ENCODE measurements at places on chromosomes 5 and 9.

DNA sequence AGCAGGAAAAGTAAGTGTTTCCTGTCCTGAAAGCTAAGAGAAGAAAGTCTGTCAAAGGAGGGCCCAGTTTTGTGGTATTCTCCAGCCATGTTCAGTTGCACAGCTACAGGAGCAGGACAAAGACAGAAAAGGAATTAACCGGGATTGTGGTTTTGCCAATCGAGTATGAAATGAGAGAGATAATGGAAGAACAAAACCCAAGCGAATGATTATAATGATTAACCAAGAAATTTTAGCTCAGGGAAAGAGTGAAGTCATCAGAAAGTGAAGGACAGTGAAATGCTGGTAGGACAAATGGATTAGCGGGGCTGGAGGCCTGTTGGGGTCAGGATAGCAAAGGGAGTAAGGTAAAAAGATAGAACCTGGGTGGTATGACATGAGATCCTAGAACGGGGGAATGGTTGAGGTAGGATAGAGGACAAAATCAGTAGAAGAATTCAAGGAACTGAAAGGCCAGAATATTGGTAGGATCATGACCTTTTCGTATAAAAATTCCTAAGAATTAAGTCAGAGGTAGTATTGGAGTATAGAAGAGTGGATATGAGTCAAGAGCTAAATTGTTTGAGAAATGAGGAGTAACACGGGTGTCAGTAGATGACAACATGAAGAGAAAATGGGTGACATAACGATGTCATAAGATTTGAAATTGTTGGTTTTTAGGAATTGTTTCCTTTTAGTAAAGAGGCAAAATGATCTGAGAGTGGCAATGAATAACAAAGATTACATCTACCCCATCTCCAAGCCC, 52.8 kb downstream of the DIAPH1 start:
- DNase-seq, result no peak

GRCh38 chr5:148523139-148523538, 131.2 kb downstream of the HTR4 start:
- DNase-seq, result no peak

GRCh38 chr9:84387821-84388220, 47.3 kb upstream of the SLC28A3 start:
- DNase-seq, result no peak

GRCh38 chr5:33206962-33207506, 233.7 kb upstream of the TARS1 start:
- DNase-seq, result no peak

DNA sequence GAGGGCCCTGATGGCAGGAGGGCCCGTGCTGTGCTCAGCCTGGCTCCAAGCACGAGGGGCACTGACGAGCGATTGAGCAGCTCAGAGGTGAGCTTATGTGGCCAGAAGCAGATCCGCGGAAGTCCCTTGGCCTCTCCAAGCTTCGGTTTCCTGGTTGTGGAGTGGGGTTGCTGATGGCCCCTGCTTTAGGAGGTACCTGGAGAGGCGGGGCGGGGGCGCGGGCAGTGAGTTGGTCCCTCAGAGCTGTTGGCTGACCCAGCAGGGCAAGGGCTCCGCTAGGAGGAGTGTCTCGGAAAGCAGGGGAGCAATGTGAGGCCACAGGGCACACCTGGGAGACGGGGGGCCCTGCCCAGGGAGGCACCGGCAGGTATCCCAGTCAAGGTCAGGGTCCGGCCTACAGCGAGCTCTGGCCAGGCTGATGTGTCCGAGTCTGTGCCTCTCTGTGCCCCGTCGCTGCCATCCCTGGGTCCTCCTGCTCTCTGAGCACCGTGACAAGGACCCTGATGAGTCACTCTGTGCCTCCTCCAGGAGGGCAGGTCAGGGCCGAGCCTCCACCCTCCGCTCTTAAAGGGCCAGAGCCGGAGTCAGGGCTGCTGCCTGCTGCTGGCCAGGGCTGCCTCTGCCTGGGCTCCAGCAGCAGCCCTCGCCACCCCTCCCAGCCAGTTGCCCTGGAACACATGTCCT, 14.8 kb downstream of the NCS1 start:
- DNase-seq, result no peak

- DNase-seq, result no peak
Measured at GRCh38 chr5:28505121-28505520, 1466.7 kb upstream of the CDH9 start.

DNA sequence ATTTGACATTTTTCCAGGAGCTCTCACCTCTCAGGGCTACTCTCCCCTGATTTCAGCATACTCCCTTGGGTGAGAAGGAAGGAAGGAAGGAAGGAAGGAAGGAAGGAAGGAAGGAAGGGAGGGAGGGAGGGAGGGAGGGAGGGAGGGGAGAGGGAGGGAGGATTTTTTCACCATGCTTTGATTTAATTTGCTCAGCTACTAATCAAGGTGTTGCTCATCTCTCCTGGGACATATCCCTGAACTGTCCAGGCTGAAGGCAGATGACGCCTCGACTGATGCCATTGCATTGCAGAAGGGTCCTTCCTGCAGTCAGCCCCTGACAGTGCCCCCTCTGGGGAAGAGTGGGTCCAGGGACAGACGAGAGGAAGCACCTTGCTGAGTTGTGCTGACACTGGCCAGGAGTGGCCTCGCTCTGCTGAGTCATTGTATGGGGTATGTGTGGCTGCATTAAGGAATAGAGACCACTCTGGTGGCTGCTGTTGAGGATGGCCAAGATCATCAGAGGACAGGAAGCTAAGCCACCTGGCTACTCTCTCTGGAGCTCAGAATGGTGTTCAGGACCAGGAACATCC, 43.6 kb upstream of the CRB2 start:
- no peak for DNase-seq

DNA sequence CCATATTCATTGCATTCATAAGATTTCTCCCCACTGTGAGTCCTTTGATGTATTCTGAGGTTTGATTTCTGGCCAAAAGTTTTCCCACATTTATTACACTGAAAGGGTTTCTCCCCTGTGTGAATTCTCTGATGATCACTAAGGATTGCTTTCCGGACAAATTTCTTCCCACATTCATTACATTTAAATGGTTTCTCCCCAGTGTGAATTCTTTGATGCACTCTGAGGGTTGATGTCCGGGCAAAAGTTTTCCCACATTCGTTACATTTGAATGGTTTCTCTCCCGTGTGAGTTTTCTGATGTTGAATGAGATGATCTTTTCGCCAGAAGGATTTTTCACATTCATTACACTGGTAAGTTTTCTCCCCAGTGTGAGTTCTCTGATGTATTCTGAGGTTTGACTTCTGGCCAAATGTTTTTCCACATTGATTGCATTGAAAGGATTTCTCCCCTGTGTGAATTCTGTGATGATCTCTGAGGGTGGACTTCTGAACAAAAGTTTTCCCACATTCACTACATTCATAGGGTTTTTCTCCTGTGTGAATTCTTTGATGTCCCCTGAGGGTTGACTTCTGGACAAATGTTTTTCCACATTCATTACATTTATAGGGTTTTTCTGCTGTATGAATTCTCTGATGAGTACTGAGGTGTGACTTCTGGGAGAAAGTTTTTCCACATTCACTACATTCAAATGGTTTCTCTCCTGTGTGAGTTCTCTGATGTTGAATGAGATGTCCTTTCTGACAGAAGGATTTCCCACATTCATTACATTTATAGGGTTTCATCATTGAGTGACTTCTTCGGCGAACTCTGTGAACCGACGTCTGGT, 18.8 kb downstream of the ZNF510 start:
- no peak for DNase-seq

- no peak for DNase-seq
Measured at GRCh38 chr5:177389241-177390169, 5.3 kb downstream of the SLC34A1 start.

DNA sequence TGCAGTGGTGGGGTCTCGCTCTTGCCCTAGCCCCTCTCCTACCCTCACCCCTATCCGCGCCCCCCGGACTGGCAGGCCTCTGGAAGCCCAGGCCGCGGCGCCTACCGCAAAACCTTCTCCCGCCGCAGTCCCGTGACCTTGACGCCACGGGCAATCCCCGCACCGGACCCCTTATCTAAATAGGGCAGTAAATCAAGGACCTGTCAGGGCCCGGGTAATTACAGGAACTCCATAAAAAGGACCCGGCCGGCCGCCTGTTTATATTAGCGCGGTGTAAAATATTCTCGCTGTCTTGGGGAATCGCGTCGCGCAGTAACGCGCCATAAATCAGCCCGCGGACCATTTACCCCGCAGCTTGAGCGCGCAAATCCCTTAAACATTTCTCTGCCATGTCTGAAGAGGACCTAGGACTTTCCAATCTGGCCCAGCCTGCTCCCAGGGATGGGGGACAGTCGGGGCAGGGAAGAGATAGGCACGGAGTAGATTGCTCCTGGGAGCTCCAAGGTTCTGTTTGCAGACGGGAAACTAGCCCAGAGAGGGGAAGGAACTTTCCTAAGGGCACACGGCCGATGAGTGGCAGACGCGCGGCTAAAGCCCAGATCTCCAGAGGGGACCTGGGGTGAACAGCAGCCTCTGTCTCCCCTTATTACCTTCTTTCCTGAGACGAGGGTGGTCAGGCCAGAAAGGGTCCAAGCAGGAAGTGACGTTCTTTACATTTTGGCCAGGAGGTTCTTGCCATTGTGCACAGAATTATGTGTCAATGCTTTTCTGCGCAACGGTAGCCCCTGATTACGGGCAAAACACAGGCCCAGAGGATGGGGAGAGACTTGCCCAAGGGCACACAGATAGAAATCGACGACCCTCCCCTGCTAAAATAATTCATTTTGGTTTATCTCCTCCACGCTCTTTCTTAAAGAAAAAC, 4.8 kb upstream of the HAND1 start:
- DNase-seq, result no peak

DNA sequence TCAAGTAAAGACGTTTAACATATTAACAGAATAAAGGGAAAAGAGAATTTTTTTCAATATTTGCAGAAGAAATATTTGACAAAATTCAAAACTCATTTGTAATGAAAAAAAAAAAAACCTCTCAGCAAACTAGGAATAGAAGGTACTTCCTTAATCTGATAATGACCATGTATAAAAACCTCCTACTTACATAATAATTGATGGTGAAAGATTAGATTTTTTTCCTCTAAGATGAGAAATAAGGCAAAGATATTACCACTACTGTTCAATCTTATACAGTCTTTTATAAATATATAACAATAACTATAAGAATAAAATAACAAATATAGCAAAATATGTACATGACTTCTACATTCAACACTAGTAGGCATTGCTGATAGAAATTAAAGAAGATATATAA, 424.6 kb upstream of the KLF4 start:
- DNase-seq, result no peak

DNA sequence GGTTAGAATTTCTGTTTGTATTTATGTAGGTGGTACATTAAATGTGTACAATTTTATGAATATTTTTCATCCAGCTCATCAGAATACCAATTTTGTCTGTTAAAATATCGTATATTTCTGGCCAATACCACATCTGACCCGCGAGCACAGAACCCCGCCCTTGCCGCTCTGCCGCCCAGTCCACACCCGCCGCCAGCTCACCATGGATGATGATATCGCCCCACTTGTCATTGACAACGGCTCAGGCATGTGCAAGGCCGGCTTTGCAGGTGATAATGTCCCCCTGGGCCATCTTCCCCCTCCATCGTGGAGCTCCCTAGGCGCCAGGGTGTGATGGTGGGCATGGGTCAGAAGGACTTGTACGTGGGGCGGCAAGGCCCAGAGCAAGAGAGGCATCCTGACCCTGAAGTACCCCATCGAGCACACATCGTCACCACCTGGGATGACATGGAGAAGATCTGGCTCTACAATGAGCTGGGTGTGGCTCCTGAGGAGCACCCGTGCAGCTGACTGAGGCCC, 153.2 kb downstream of the CAVIN4 start:
- no peak for DNase-seq

- DNase-seq, result no peak
Measured at GRCh38 chr9:32414856-32415255, 30.4 kb downstream of the ACO1 start.

DNA sequence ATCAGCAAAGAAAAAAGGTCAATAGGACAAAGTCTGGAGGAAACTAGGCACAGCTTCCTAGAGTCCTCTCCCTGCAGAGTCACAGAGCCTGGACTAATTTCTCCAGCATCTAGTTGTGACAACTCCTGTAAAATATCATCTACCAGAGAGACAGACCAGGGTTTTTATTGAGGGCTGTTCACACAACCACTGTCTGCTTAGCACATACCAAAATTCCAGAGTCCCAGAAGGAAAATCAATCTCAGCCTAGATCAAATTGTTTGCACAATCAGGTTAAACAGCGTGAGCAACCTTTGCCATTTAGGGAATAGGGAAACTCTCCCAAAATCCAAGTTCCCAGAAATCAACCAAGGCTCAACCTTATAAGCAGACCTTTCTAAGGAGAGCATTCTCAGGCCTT, 190.3 kb downstream of the SYK start:
- no peak for DNase-seq

DNA sequence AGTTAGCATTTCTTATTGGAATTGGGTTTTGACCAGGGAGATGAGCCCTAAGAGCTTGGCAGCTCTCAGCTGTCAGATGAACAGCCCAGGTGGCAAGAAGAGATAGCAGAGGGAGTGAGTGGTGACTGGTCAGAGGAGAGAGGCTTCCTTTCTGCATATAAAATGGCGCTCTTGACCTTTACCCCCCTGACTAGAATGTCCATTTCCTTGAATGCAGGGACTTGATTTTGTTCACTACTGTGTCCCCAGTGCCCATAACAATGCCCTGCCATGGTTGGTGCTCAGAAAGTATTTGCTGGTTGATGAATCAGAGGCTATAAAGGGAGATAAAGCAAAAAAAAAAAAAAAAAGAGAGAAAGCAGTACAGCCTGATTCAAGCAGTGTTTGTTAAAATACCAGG, 7.2 kb downstream of the CHMP5 start:
- DNase-seq, result no peak

- no peak for DNase-seq
Measured at GRCh38 chr5:6423327-6424109, 25.1 kb upstream of the UBE2QL1 start.

DNA sequence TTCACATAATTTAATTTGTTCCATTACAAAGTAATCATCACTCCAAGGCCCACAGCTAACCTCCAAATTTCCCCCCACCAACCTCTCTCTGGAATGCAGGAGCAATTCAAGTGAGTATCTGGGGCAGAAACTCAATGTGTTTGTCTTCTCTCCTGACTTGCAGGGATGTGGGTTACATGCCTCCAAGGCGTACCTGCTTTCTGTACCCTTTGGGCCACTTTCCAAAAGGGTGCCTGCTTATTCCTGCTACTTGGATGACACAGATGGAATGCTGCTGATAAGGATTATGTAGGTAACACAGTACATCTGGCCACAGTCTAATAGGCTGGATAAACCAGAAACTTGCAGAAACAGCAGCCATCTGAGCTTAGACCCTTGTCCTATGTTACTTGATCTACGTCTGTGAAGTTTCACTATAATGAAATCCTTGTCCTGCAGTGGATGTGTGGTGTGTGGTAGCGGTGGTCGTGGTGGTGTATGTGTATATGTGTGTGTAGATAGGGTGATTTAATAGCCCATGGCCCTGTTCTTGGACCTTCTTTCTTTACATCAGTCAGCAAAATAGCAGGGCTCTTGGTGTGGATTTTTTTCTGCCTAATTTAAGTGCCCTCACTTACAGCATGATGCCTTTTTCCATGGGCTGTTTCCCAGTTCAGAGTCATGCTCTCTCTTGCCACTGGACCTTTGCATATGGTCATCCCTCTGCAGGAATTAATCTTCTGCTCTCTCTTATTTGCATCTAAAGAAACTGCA, 175.9 kb downstream of the ZDHHC21 start:
- DNase-seq, result no peak

- DNase-seq, result no peak
Measured at GRCh38 chr9:131418143-131419025, 24.5 kb downstream of the PRRC2B start.

GRCh38 chr9:87178302-87178701, 231.0 kb upstream of the GAS1 start:
- DNase-seq, result no peak

All from activated naive CD4-positive, alpha-beta T cell (primary cell).